Mesothelial cell of epicardium (in vitro differentiated cells): ENCODE measurements at places on chromosomes 7 and 10. TPM values are rescaled to one million over a fixed set of nuclear protein-coding genes. Genes with fewer than 3 reads are reported as not detected.

Gene KLF6
- 99.1 to 117 TPM (median 106 TPM) in 3 replicates for total RNA-seq

DNA sequence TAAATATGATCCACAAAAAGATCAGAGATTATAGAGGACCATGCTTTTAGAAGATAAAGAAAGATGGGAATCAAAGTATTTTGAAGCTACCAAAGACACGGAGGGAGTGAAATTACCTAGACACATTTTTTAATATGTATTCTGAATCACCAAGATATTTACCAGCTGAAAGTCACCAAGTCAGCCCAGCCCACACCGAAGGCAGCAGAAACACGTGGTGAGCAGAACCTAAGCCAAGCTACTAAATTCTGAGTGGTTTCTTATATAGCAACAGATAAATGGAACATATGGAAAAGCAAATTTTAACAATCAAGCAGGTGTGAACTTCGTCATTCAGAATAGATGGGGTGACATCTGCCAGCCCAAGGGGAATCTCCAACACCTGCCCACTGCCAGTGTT lies 134.7 kb upstream of the AKR1E2 start:
- DNase-seq: no peak

DNA sequence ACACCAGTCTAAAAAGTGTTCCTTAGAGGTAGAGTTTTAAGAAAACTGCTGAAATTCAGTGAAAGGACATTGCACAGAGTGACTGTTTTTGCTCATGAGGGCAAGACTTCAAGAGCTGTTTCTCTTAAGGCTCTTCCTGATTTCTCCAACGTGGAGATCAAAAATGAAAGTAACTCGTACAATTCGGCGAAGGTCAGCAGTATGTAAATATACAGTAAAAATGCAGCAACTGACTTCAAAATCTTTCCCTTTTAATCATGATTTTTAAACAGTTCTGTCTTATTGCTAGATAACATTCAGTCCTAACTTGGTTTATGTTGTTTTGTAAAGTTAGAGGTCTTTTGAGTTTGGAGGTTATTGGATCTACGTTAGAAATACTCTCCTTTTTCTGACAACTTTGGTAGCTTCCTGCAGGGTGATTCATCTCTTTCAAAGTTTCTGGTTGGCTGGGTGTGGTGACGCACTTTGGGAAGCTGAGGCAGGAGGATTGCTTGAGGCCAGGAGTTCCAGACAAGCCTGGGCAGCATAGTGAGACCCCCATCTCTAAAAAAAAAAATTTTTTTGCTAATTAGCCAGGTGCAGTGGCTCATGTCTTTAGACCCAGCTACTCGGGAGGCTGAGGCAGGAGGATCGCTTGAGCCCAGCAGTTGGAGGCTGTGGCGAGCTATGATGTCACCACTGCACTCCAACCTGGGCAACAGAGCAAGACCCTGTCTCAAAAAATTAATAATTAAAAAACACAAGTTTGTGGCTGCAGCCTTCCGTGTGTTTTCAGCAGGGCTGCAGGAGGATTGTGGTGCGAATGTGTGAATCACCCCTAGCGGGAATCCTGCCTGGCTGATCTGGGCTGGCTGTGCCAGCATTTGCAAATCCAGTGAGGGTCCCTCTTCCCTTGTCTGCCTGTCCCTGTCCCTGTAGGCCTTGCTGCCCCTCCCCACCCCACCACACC lies 29.2 kb upstream of the AP5Z1 start:
- no peak for DNase-seq

- DNase-seq: no peak
These were observed 385.4 kb upstream of the ANKRD30A start for GRCh38 chr10:36739884-36740445.

Gene KLF14
- total RNA-seq: 0.87 to 1.0 TPM (median 1.0 TPM) in 3 replicates

DNA sequence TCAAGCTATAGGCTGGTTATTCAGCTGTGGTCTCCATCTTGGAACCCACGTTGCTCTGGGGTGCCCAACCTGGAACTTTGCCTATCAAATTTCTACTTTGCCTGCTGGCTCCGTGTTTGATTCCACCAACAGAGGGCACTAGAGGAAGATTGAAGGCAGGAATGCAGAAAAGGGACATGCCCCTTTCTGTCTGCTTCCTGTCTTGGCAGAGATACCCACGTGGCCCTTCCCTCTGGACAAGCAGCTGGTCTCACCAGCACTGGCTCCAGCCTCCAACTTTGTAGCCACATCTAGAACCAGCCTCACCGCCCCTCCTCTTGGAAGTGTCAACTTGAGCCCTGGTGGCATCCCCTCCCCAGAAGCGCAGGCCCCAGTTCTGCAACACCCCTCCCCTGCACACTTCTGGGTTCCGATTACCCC lies 52.1 kb upstream of the ZNF438 start:
- DNase-seq: no peak

Gene SLC18A3
- total RNA-seq: 0.18 to 0.34 TPM (median 0.18 TPM) in 3 replicates
